Stimulated activated CD8-positive, alpha-beta memory T cell treated with anti-CD3 and anti-CD28 coated beads, Interleukin-15, amount 100 ng/mL, for 48 hours (primary cell): ENCODE measurements at places on chromosomes 7 and 10.

DNA sequence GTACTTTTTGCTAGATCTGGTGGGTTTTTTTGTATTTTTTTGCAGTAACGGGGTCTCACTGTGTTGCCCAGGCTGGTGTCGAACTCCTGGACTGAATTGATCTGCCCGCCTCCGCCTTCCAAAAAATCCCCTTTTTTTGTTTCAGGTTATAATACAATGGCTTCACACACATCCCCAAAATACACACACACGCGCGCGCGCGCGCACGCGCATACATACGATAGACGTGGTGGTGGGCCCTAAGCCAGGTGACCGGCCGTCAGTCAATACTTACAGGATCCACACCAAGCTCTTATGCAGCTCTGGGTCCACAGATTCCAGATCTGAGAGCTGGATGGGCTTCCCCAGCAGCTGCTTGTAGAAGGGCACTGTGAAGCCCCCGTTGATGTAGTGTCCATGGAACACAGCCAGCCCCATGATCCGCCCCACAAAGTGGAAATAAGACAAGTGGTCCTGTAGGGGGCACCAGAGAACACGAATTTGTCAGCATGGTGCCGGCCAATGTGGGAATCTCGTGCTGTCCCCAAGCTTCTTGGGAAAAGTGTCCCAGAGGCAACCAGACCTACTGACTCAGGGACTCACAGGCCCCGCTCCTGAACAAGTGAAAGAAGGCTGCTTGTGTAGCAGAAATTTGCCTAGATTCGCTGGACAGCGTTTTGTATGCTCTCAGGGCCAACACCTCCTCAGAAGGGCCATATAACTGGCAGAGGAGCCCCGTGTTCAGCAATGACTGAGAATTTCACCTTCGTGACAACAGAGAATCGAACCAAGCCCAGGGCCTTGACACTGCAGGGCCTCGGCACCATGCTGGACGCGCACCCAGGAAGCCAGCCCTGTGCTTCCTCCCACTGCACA lies 103.6 kb downstream of the SMURF1 start:
- peak; percentile 17 for DNase-seq

DNA sequence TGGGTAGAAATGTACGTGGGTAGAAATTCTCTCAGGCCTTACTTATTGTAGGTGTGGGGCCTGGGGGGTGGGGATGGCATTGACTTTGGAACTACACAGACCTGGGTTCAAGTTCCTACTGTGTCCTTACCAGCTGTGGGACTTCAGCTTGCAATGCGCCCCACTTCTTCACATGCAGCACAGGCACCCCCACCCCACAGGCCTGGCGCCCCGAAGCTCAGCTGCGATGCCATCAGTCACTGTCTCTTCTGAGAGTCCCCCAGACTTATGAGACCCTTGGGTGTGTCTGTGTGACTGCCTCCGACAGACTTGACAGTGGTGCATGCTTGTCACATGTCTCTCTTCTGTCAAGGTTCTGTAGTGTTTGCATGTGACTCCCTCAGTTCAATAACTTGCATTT lies 3.1 kb upstream of the AP5Z1 start:
- no peak for DNase-seq

- no peak for DNase-seq
Observed at GRCh38 chr7:151381098-151381347, 28.8 kb downstream of the WDR86 start.

GRCh38 chr10:73647875-73648651 lies 6.8 kb upstream of the MYOZ1 start:
- no peak for DNase-seq

GRCh38 chr10:77710081-77710551 lies 72.5 kb upstream of the KCNMA1 start:
- DNase-seq: peak; percentile 13

DNA sequence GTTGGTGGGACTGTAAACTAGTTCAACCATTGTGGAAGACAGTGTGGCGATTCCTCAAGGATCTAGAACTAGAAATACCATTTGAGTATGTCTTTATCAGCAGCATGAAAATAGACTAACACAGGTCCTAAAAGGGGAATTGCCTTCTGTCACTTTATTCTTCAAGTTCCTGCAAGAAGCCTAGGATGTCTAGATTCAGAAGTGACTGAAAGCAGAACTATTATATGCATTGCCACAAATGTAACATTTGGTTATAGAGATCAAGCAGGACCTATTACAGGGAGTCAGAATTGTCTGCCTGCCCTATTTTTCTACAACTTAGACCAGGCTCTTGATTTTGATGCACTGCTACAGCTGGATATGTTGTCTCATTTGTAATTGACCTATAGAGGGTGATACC lies 364.7 kb downstream of the SORCS1 start:
- DNase-seq: no peak

- DNase-seq: no peak
Observed at GRCh38 chr7:134892963-134893362, 93.3 kb upstream of the AGBL3 start.

GRCh38 chr10:101897633-101898032 lies 54.0 kb upstream of the KCNIP2 start:
- no peak for DNase-seq

- no peak for DNase-seq
Observed at GRCh38 chr10:120873741-120874140, 22.6 kb downstream of the WDR11 start.

- DNase-seq: no peak
Observed at GRCh38 chr10:123016228-123016627, 7.4 kb downstream of the ACADSB start.

- DNase-seq: no peak
Observed at GRCh38 chr10:78548369-78548768, 514.7 kb downstream of the RPS24 start.

DNA sequence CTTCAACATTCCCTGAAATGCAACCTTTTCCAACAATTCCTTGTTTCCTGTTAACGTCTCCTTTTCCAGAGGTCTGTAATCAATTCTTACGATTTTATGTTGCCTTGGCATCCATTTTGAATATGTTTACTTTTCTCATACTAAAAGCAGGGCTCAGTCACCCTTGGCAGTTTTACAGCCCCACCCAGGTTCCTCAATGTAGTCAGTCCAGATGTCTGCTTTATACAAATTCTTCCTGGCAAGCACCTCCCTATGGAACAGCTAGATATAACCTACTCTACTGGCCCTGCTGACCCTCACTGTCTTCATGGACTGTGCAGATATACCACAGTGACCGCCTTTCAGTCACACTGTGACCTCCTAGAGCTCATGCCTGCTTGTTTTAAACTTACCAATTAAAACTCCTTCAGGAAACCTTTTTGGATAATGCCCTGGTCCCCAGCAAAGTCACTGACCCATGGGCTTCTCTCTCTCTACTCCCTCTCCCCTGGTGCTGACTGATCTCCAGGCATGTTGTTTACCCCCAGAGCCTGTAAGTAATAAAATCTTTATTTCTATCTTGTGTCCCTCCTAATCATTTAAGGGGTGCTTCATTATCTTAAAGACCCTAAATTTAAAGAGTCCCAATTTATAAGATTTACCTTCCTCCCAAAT lies 147.1 kb upstream of the STEAP1 start:
- no peak for DNase-seq

DNA sequence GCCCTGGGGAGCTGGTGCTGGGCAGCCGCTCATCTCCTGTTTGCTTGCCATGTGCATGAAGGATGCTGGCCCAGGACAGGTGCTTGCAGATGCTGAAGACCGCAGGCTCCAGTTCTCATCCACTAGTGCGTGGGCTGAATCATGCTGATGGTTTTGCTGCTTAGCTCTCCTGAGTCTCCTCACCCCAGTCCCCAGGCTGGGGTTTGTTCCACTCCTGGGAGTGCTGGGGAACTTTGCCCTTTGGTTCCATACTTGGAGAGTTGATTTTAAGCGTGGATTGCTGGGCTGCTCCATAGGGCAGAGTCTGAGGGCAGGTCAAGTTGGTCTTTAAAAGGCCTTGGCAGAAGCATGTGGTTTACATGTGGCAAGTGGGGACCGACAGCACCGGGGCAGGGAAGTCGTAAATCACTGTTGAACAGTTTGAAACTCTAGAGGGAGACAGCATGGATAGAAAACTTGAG lies 9.1 kb downstream of the DYNC2I1 start:
- DNase-seq: no peak

GRCh38 chr7:16592395-16592794 lies 53.2 kb downstream of the ANKMY2 start:
- DNase-seq: no peak

DNA sequence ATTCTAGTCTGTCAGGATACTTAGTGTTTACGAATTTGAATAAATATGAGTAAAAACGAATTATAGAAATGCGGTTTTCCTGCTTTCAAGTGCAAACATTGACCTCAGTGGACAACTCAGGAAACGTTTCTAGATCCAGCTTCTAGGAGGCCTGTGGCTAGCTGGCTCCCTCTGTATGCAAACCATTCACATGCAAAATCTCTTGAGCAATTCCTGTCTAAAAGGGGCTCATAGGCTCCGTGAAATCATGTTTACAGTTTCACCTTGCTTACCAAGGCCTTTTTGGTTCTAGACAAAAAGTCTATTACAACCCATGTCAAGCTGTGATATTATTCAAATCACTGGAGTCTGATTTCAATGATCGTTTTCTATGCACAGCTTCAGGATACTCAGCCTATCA lies 364.5 kb downstream of the DPP6 start:
- DNase-seq: no peak

DNA sequence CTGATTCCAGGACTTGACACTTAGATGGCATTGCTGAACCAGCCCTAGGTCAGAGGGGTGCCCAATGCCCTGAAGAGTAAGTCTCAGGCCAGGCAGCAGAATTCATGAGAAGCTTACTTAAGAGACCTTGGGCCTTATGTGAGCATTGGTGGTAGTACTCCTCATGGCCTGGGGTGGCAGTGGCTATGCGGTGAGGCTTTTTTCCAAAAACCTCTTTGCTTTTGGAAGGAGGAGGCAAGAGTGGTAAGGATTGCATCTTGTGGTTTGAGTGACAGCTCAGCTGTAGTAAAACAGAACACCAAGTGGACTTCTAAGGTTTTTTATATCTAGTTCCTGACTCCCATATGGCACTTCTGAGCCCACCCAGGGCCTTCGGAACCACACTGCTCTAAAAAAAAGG lies 459.0 kb upstream of the STEAP1 start:
- no peak for DNase-seq

- no peak for DNase-seq
Observed at GRCh38 chr7:90708841-90709317, 112.8 kb downstream of the CDK14 start.
